ENCODE measurements at places on chromosomes 3 and 15. TPM values are rescaled to one million over a fixed set of nuclear protein-coding genes. Genes with fewer than 3 reads are reported as not detected.

DNA sequence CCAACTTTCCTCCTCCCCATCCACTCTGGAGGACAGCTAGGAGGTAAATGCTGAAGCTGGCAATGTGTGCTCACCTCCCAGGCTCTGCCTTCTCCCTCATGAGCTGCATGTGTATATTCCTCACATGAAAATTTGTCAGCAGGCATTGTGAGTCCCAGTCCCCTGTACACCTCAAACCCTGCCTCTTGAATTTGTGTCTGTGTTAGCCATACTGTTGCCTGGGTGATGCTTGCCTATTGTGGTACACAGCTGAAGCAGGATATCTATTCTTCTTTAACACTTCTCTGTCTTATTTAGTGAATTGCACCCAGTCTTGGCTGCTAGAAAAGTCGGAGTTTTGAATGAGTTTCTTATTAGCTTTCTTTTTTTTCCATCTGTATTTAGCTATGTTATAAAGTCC is 586.0 kb upstream of the TGFBR2 start:
- DNase-seq: no peak

DNA sequence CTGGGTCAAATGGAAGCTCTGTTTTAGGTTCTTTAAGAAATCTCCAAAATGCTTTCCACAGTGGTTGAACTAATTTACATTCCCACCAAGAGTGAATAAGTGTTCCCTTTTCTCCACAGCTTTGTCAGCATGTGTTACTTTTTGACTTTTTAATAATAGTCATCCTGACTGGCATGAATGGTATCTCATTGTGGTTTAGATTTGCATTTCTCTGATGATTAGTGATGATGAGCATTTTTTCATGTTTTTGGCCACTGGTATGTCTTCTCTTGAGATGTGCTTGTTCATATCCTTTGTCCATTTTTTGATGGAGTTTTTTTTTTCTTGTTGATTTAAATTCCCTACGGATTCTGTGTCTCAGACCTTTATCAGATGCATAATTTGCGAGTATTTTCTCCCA is 745.0 kb upstream of the BCHE start:
- no peak for DNase-seq

DNA sequence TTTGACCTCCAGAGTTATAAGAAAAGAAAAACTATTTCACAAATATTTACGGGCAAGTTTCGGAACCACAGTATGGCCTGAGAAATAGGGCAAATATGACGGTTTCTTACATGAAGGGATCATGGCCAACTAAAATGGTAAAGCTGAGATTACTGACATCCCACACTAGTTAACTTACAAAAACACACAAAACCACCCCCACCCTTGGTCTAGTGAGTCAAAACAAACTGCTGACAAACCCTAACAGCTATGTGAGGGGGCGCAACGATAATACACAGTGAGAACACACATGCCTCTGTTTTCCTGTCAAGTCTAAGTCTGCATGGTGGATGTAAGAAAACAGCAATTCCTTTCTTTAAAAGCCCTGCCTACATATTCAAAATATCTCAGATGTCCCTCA is 32.3 kb downstream of the CBLB start:
- no peak for DNase-seq

DNA sequence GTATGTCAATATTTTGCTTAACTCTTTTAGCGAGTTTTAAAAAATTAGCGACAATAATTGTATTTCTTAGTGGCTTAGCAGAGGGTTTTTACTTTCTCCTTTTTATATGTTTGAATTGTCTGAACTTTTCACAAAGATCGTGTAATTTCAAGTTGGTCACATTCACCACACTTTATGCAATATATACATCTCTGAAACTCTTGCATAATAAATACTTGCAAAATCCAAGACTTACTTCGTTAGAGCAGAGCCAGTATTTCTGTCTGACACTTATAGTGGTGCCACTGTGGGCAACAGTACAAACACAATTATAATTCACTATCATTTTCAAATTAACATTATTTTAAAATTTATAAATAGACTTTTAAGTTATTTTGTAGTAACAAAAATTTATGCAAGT is 62.0 kb downstream of the SUCNR1 start:
- no peak for DNase-seq

- DNase-seq: no peak
These were observed 8.2 kb upstream of the GCSAM start for GRCh38 chr3:112141293-112141692.

DNA sequence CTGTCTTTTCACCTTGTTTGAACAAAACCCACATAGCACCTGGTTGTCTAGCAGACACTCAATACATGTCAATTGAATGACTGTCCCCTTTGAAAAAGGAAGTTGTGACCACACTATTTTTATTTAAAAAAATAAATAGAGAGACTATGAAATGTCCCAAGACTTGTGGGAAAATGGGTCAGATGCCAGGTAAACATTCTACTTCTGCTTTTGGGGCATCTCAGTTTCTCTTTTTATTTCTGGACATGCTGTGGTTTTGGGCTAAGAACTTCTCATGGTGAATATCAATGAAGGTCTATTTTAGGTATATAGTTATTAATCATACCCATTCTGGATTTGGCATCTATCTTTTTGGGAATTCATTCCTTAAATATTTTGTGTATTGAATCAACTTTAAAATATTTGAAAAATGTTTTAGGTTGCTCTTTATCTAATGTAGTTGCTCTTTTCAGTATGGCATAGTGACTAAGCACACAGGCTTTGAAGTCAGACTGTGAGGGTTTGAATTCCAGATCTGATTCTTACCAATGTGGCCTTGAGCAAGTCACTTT is 4.4 kb downstream of the TMEM45A start:
- DNase-seq: no peak

GRCh38 chr3:120438665-120439370 is 12.0 kb downstream of the FSTL1 start:
- peak; percentile 74 for DNase-seq

DNA sequence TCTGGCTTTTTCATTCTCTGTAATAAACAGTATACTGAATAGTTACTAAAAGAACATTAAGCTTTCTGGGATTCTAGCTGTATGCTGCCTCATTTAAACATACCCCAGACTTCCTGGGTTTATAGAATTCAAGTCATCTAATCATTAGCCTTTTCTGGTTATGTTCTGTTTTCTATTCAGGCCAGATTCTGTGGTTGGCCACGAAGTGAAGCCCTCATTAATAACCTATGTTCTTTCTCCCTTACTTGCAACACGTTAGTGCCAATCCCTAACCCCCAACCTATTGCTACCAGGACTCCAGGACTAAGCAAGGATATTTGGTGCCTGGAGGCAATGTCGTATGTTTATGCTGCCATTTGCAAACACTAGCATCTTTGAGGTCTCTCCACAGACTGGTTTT is 28.6 kb upstream of the MTMR10 start:
- no peak for DNase-seq

DNA sequence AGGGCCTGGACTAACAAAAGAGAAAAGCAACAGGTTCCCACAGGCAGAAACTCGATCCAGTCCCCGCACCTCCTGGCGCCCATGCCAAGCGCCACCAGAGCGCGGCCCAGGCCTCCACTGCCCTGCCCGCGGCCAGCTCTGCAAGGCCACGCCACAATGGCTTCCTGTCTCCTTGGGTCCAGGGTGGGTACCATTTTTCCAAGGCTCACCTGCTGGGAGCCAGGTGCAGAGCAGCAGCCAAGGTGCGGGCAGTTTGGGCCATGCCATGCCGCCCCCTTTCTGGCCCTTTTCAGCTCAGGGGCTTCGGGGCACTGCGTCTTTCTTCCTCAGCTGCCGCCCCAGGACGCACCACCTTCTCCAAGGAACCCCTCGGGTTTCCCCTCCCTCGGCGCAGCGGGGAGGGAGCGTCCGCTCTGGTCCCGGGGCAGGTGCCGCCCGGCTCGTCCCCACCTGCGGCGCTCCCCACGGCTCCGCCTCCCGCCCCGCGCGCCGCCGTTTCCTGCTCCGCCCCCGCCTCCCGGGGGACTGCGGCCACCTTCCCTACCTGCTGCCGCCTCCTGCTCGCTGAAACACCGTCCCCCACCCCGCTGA is at the start of gene ILDR1:
TSS of gene ILDR1 (minus strand) at position 437 of the 591 bp plus-strand sequence. CDS start at position 267, 170 bp downstream.
- DNase-seq: no peak

DNA sequence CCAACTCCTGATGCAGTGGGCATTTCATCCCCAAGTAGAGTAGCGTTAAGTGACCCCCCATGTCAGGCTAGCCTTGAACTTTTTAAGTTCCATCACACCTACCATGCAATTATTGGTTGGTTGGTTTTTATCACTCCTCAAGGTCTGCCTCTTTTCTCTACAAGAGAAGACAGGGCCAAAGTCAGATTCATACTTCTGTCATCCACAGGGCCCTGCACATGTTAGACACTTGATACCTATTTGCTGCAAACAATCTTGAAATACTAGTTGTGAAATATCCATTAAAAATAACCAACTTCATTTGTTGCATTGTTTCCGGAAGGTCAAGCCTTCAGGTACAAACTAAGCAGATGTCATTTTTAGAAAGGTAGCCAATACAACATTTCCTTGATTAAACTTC is 1.2 kb downstream of the CMSS1 start:
- no peak for DNase-seq

DNA sequence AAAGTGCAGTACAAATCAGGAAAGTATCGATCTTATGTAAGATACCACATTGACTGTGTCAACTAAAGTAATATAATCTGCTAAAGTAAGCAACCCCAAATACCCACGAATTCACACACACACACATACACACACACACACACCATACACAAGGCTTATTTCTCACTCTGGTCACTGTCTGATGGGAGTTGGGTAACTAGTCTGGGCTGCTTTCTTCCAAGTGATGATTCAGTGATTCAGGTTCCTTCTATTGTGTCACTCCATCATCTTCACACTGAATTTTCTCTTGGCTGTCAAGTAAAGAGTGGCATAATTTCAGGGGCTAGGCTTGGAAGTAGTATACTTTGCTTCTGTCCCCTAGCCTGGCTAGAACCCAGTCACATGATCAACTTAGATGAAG is 104.8 kb upstream of the CCDC54 start:
- DNase-seq: no peak

GRCh38 chr3:60015032-60015705 is 965.3 kb upstream of the CFAP20DC start:
- no peak for DNase-seq

GRCh38 chr3:33134026-33134625 is 20.3 kb downstream of the CRTAP start:
- no peak for DNase-seq

C3orf52 gene
- 5.7 TPM for total RNA-seq

SCAANT1 gene
- not detected for total RNA-seq

SLC2A2 gene
- total RNA-seq: not detected

ERICH6 gene
- not detected for total RNA-seq

NAALADL2 gene
- 3.4 TPM for total RNA-seq

SERF2 gene
- total RNA-seq: 369 TPM

ALDH1A2 gene
- 4.0 TPM for total RNA-seq
